Activated T-cell treated with anti-CD3 and anti-CD28 coated beads, Interleukin-2, amount 50 U/mL, for 48 hours (primary cell): ENCODE measurements at places on chromosomes 4 and X.

- DNase-seq = no peak
Observed at GRCh38 chr4:94551643-94552564, 100.2 kb downstream of the PDLIM5 start.

DNA sequence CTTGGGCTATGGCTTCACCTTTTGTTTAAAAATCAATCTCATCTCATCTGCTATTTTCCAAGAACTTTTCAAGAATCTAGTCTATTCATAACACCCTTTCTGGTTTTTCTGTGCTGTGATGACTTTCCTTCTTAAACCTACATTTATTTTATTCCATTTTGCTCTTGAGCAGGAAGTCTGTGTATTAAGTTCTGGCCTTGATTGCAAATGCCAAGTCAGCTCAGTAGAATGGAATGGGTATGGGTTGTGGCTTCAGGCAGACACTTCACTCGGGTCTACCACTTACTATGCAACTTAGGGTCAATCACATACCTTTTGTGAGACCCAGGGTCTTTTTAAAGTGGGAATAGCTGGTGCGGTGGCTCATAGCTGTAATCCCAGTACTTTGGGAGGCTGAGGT, 522.3 kb downstream of the TRIML1 start:
- no peak for DNase-seq

DNA sequence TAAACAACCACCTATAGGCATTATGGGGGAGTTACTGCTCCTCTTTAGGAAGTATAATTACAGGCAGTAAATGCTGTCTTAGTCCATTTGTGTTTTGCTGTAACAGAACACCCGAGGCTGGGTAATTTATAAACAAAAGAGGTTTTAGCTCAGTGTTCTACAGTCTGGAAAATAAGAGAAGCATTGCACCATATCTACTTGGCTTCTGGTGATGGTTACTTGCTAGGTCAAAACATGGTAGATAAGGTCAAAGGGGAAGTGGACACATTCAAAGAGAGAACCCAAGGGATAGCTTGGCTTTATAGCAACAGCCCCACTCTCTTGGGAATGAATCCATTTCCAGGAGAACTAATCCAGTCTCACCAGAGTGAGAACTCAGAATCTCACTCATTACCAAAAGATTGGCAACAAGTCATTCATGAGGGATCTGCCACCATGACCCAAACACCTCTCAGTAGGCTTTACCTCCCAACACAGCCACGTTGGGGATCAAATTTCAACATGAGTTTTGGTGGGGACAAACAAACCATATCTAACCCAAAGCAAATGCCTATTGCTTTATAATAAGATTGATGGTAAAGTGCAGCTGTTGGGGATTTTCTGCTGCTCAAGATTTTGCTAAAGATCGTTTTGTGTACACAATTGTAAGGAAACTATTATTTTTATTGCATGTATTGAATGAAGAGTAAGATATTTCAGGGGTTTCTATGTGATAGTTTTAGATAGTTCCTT, 32.6 kb downstream of the STAG2 start:
- no peak for DNase-seq

GRCh38 chrX:127649011-127649410, 403.2 kb downstream of the ACTRT1 start:
- DNase-seq = no peak

GRCh38 chrX:110796407-110796697, 735 bp upstream of the CHRDL1 start:
- DNase-seq = no peak

DNA sequence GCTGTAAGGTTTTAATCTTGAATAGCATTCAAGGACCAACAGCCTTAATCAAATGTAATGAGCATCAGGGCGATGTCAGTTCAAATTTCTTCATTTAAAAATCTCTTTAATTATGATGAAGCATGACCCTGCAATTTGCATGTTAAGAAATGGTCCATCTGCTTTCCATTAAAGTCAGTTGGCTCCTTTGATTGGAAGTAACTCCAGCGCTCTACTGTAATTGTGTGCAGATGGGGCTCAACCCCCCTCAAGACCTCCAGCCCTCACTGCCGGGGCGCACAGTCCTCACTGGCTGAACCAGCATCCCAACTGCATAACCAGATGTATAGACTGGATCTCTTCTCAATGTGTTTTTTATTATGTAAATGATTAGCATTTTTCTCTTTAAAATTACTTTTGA, 126.9 kb downstream of the VCX3B start:
- DNase-seq = no peak

- DNase-seq = no peak
Observed at GRCh38 chr4:139392797-139393196, 61.1 kb upstream of the RAB33B start.

DNA sequence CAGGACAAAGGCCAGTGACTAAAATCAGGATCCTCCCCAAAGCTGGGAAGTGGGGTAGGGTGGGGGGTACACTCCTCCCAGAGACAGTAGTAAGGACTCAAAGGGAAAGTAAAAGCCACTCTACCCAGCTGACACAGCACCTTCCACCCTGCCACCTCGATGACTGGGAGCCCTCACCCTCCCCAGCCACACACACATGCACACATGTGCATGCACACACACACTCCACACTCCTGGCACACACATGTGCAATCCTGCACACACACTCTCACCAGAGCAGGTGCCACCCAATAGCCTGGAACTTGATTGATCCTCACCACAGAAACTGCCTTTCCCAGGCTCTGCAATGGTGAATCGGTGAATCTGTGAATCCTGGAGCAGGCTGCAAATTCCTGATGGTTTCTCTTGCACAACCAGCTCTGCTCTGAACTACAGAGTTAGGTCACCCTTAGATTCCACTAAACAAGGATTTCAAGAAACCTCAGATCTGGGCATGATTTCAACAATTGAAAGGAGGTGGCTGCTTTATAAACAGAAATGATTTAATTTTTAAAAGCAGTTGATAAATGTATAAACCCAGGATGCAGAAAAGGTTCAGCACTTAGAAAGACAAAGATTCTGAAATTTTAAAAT, 21.5 kb downstream of the AMOT start:
- no peak for DNase-seq

DNA sequence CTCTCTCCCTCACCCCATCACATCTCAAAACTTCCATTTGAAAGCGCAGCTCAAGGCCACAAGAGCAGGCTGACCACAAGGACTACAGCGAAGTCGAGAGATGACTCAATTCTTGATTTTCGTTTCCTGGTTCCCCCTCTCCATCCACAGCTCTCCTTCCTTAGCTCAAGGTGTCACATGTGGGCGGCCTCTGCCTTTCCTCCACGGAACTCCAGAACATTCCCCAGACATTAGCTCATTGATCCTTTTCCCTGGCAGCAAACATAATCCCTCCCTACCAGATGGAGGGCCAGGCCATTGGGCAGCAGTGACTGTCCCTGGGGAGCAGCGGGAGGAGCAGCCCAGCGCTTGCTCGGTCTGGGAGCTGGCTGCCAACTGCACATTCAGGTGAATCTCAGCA, 56.3 kb downstream of the CCDC149 start:
- no peak for DNase-seq

DNA sequence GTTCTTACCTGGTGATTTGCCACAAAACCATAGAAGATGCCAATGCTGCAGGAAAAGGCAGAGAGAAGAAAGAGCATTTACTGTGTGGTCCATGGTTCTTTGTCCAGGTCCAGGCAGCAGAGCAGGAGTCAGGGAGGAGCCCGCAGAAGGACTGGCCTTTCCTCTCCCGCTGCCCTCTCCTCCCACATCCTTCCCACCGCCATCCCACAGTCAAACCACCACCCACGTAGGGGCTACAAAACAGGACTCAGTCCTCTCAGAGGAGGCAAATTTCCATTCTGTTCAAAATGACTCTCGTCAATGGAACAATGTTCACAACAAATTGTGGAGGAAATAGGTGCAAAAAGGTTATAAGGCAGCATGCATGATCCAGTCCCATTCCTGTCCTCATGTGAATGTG, 58.6 kb downstream of the PROM1 start:
- no peak for DNase-seq

GRCh38 chr4:121714548-121714947, 17.8 kb upstream of the ANXA5 start:
- DNase-seq = no peak

DNA sequence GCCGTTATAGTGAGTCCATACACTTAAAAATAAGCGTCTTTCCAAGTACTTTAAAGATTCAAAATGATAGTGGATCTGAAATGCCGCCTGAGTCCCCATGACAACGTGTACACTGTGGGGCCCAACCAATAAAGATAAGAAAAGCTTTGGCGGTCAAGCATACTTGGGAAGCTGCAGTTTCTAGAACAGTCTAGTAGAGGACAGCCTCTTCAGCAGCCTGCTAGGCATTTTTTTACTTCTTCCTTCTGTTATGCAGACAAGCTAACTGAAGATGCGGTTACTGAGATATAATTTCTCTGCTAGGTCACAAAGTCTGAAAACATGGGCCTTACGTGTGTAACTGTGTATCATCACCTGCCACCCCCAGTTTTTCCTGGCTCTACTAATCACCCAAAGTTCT, 402 bp upstream of the UPRT start:
- DNase-seq = no peak

GRCh38 chr4:106017975-106018374, 122.7 kb downstream of the NPNT start:
- no peak for DNase-seq

- DNase-seq = no peak
Observed at GRCh38 chr4:123114915-123115756, 192.7 kb upstream of the NUDT6 start.

- no peak for DNase-seq
Observed at GRCh38 chr4:176680668-176681180, 112.0 kb downstream of the VEGFC start.

DNA sequence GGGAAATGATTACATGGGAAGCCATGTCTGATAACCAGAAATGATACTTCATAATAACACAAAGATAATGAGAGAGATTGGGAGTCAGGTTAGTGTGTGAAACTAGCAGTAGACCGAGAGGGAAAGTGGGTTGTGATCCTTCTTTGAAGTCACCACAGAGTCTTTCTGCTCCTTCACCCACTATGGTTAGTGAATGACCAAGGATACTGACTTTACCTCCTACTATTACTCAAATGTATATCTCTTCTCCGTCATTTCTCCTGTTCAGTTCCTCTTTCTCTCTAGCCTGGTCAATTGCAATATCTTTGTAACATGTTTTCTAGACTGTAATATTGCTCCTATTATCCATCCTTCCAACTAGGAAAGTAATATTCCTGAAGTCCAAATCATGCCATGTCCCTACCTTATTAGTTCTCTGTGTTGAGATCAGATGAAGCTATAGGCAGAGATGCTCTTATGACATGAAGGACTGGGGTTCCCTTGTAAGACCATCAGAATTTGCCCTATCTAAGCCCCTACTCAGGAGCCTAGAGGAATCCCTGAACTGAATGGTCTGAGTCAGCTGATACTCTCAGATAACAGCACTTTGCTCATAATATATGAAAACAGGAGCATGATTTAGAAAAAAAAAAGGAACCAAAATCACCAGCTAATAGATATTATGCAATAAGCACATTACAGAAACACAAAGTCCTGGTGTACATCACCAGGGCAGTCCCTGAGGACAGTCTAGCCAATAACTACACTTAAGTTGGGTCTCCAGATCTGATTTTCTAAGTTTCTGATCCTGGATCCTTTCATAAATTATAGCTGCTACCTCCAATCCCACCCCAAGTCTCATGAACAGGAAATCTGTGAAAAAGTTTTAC, 81.2 kb downstream of the SHROOM3 start:
- DNase-seq = no peak

- DNase-seq = no peak
Observed at GRCh38 chr4:22534374-22534773, 18.5 kb upstream of the ADGRA3 start.

DNA sequence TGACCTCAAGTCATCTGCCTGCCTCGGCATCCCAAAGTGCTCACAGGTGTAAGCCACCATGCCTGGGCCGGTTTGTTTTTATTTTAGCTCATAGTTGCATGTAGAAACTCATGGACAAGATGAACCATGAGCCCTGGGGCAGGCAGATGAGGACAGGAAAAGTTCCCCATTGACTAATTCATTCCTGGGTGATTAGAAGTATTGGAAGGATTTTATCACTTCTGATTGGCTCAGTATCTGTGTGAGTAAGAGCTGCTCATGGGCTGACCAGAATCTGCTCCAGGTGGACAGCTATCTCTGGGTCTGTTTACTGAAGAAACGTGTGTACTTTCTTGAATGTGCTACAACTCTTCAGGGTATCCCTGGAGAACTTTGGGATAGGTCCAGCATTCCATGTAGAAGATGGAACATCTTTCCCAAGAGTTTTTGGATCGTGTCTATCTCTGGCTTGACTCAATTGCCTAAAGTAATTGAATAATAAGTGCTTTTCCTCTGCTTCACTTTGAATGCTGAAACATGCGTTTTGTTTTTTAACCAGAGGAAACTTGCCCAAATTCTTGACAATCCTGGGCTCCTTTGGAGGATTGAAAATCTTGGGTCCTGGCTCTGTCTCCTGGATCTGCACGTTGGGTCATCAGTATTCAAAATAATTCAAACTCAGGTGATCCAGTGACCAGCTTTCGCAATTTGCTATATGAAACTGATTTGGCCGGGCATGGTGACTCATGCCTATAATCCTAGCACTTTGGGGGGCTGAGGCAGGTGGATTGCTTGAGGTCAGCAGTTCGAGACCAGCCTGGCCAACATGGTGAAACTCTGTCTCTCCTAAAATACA, 88.6 kb upstream of the DHRSX start:
- DNase-seq = no peak

DNA sequence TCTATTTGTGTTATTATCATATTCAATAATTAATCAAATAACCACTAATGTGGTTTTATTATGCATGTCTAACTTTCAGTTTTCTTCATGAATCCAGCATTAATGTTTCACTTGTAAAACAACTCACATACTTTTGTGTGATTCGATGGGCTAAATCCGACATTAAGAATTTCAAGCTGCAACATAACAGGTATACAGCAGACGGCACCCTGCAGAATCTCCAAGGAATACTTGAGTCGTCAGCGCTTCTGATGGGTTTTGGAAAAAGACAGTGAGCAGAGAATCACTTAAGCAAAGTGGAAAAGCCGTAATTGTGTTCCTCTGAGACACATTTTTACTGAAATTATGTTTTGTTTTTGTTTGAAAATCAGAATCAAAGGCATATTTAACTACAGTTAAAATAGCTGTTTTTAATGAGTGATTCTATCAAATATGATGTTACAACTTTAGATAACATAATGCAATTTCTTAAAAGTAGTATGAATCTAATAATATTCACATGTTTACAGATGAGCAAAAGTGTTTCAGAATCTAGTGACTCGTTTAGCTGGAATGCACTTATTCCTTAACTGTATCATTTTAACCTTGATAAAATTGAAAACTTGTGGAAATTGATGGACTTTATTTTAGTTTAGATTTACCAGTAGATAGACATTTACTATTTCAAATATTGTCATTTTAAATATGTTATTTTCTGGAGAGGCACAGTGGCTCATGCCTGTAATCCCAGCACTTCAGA, 514.8 kb downstream of the CCSER1 start:
- DNase-seq = no peak

GRCh38 chrX:147912093-147912801, 528 bp downstream of the FMR1 start:
- DNase-seq = peak; percentile 50

GRCh38 chr4:75950213-75950815, 9.5 kb upstream of the NAAA start:
- no peak for DNase-seq
